Stromal cell of bone marrow (primary cell): ENCODE measurements at places on chromosomes 7 and 10.

- no peak for DNase-seq
These were observed 20.3 kb upstream of the RET start for GRCh38 chr10:43056568-43057011.

GRCh38 chr10:11910102-11910501 lies 86.9 kb downstream of the PROSER2 start:
- DNase-seq = no peak

DNA sequence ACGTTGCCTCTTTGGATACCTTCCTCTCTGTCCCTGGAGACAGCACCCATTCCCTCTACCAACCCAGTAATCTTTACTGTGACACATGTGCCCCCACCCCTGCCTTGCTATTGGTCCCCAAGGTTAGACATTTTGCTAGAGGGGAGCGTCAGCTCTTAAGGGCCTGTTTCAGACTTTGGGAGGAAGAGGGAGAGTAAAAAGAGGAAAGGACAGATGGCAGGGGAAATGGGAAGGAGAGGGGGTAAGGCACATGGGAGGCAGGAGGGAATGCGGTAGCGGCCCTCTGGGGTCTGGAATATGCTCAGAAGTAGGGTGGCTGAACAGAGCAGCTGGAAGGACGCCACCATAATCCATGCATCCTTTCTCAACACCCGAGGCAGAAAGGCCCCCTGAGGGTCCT lies 12.2 kb downstream of the BLNK start:
- no peak for DNase-seq

GRCh38 chr10:43228783-43229207 lies 38.1 kb downstream of the RASGEF1A start:
- DNase-seq = no peak

- DNase-seq = peak; percentile 39
These were observed 140.2 kb downstream of the AUTS2 start for GRCh38 chr7:69738396-69738951.
